Subcutaneous preadipocyte (primary cell): ENCODE measurements at places on chromosomes 2 and 18. TPM values are rescaled to one million over a fixed set of nuclear protein-coding genes. Genes with fewer than 3 reads are reported as not detected.

FAP gene
- 91.3 and 134 TPM in 2 replicates for total RNA-seq

SCN9A gene
- total RNA-seq: 0.37 and 0.78 TPM in 2 replicates

LYPD6B gene
- total RNA-seq: not detected in 2 replicates

UGT1A10 gene
- total RNA-seq: not detected in 2 replicates

PKP4 gene
- 19.5 and 46.5 TPM in 2 replicates for total RNA-seq

ZNG1B gene
- total RNA-seq: 13.9 and 22.4 TPM in 2 replicates

SNTG2 gene
- 0.20 TPM in 1 of 2 replicates, not detected in the other for total RNA-seq

MC5R gene
- not detected in 2 replicates for total RNA-seq

DAPL1 gene
- total RNA-seq: not detected in 2 replicates

PLCL1 gene
- 0.20 and 0.37 TPM in 2 replicates for total RNA-seq

NBAS gene
- total RNA-seq: 65.8 and 80.9 TPM in 2 replicates

KCNG2 gene
- not detected in 2 replicates for total RNA-seq

MAL gene
- total RNA-seq: not detected in 2 replicates

DIPK1C gene
- total RNA-seq: not detected in 2 replicates

LYG2 gene
- total RNA-seq: not detected in 2 replicates

EFR3B gene
- total RNA-seq: 0.37 and 0.39 TPM in 2 replicates

CTDP1 gene
- 17.6 and 22.9 TPM in 2 replicates for total RNA-seq

NPAS2 gene
- 12.9 and 13.2 TPM in 2 replicates for total RNA-seq

M1AP gene
- total RNA-seq: not detected in 2 replicates

CARF gene
- total RNA-seq: 4.7 and 5.9 TPM in 2 replicates

FEV gene
- not detected in 2 replicates for total RNA-seq

ASIC4 gene
- under 0.01 TPM in 1 of 2 replicates, not detected in the other for total RNA-seq
